Sciatic nerve (tissue), 2 donors: ENCODE measurements at places on chromosomes 12 and 14.

DNA sequence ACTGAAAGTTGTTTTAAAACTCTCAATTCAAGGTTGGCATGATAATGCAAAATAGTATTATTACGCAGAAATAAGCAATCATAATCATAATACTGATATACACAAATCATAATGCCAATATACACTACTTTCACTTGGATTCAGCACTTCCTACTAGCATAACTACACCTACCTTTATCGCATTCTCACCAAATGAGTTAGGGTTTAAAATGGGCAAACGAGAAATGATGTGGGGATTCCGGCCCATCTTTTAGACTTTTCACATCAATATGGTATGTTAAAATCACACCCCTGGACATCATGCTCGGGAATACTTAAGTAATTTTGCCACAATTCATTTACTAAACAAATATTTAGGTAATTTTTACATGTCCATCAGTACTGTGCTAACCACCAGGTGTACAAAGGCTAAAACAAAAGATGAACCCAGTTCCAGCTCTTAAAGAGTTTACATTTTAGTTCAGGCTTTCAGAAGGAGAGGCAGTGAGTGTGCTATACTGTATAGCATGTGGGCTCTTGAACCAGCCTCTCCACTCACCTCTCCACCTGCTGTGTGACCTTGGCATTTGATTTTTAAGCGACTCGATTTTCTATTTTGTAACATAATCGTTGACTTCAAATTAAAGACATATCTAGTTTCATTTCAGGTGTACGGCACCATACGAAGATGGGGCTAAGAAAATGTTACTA, 1.1 kb upstream of the USP15 start:
- DNase-seq, result no peak

DNA sequence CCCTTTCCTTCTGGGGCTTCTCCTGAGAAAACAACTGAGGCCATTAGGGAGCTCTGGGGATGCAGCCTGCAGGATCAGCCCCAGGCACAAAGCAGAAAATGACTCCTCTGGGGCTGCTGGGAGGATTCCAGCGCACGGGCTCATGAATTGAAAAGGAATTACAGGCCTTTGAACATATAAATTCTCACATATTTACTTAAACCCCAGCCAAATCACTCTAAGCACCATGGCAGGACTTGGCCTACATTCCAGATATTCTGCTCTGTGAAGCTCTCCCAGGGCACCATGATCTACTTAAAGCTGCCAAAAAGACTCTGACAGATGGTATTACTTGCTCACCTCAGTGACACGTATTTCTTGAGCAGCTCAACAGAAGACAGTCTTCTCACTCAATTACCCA, 87.2 kb downstream of the ZFC3H1 start:
- no peak for DNase-seq

DNA sequence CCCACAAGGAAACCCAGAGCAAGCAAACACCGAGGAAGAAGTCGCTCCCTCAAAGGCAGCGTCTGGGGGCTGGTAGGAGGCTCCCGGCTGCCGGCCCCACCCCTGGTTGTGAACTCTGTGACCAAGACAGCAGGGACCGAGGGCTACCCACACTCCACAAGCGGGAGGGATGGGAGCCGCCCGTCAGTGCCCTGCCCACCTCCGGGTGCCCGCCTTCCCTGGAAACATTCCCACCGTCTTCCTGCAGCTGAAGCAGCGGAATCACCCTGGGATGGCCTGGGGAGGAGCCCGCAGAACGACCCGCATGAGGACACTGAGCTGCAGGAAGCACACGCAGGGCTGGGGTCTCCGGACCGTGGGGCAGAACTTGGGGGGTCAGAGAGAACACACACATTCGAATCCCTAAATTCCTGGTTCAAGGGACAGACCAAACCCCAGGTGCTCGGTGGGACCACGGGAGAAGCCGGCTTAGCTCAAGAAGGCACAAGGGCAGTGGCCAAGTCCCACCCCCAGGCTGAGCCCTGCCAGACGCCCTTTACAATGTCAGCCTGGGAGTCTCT, 33.5 kb upstream of the C14orf180 start:
- DNase-seq, result peak; percentile 51

DNA sequence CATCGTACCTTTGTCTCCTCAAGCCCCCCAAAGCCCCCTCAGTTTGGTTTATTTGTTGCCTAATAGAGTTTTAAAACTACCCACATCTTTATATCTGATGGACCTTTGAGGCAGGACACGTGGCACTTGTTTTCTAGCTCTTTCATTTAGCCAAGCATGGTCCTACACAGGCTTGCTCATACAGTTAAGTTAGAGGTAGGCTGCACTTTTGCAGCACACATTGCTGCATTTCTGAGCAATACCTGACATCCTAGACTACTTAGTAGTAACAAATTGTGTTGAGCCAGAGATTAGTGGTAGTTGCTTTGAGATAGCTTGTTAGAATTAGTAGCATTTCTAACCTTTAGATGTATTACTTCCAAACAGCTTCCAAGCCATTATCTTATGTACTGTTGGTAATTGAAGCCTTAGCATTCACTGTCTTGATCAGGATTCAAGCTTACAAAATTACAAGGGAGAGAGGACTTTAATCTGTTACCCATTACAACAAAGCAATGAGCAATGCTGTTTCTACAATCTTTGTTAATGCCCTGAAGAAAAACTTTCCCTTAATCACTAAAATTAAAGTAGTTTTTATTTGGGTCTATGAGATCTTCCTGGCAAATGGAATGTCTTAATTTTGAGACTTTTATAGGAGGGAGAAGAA, 96.6 kb downstream of the WNK1 start:
- DNase-seq, result no peak

DNA sequence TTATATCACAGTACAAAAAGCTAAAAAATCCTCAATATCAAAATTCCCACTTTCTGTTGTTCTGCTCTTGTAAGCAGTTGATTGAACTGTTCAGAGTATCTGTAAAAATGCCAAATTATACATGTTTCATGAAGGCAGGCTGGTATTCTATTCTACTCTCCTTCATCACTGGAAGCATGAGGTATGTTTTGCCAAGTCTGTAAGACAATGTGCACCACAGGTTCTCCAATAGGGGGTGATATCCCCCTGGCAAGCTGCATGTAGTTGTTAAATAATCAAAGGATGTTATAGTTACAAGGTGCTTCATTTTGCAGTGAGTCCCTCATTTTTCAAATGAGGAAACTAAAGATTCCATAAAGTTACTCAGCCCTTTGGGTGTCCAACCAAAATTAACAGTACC, 15.1 kb upstream of the NEK9 start:
- DNase-seq, result no peak

GRCh38 chr14:104101651-104102281, 16.3 kb downstream of the ASPG start:
- no peak for DNase-seq

DNA sequence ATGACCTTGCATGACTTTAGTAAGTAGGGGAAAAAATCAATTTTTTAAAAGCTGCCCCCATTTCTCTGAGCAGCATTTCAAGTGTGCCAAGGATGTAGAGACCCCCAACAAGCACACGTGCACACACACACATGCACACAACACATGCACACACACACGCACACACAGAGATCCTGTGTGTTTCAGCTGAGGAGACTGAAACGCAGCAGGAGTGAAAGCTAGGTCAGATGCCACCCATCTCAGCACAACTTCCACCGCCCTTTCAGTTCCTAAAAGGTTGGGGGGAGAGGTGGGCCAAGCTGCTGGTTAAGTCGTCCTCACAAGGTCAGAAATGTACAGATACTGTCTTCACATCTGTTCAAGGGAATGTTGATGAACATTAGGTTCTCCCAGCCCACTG, 13.9 kb downstream of the MYL2 start:
- DNase-seq, result no peak

DNA sequence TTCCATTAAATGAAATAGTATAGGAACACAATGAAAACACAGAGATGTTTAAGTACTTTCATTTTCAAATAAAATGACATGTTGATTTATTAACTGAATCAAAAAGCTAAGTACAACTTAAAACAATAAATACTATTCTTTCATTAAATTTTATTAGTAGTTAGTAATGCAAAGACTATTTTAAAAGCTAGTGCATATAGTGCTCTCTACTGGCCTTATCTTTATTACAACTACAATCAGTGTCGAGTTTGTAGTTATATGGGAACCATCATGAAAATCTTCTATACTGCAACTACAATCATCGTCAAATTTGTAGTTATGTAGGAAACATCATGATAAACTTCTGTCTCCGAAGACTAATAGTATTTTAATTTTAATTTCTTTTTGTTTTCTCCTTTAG, 8.9 kb upstream of the LIN7A start:
- no peak for DNase-seq

DNA sequence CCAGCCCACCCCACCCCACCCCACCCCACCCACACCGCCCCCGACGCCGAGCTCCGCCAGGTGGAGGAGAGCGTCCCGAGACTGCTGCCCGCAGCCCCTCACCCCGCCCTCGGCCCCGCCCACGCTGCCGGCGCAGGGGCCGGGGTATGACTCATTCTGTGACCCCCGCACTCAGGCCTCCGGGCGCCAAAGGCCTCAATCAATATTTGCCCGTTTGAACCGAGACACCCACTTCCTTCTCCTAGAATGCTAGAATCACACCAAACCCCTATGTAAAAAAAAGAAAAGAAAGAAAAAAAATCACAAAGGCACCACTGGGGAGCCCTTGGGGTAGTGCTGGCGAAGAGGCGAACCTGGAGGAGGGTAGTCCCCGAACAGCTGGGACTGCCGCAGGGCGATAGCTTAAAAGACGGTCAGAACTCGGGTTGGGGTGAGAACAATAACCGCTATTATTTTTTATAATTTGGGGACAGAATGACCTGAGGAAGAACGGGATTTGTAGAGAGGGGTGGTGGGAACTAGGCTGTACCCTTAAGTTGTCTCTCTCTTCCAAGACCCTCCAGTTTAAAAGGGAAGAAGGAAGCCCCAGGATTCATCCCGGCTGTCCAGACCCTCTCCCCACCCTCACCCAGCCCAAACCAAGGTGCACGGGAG, 894 bp downstream of the KRT8 start:
- no peak for DNase-seq

GRCh38 chr14:50955373-50956043, 11.2 kb upstream of the PYGL start:
- DNase-seq, result no peak

DNA sequence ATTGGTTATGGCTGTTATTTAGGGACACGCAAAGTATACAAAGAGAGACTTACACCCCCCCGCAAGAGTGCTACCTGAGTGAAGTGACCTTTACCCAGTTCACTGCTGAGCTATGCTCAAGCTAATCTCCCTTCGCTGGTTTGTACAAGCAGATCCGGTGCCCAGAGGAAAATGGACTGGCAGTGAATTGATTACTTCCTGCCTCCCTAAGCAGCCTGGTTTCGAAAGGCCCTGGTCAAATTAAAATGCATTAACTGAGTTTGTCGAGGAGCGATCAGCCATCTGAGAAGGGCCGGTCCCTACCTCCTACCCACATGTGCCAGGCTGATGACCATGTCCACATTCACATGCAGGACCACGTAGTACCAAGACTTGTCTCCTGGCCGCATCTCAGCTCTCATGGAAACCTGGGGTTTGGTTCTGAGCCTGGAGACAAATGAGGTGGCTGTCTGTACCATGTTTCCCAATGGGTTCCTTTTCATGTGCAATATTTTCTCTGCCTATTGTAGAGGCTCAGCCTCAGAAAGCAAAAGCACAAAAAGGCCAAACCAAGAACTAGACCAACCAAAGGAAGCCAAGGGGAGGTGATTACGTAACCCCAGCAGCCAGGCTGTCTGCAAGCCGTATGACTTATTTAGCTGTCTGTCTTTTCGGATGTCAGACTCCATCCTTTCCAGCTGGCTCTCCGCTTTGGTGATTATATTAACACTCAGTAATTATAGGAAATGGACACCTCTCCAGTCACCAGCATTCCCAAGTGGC, 284.7 kb upstream of the PWP1 start:
- no peak for DNase-seq

DNA sequence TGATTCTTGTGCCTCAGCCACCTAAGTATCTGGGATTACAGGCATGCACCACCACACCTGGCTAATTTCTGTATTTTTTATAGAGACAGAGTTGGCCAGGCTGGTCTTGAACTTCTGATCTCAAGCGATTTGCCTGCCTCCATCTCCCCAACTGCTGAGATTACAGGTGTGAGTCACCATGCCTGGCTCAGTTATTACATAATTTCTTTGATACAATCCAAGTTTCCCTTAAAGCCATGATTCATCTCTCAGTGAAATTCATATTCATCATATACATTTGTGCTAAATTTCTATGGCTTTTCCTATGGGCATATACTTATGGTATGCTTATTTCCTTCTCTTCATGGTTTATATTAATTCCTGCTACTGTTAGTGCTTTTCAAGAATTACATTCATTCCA, 29.1 kb upstream of the PZP start:
- DNase-seq, result no peak

- no peak for DNase-seq
These were observed 99.1 kb upstream of the TMTC1 start for GRCh38 chr12:29882846-29883245.

DNA sequence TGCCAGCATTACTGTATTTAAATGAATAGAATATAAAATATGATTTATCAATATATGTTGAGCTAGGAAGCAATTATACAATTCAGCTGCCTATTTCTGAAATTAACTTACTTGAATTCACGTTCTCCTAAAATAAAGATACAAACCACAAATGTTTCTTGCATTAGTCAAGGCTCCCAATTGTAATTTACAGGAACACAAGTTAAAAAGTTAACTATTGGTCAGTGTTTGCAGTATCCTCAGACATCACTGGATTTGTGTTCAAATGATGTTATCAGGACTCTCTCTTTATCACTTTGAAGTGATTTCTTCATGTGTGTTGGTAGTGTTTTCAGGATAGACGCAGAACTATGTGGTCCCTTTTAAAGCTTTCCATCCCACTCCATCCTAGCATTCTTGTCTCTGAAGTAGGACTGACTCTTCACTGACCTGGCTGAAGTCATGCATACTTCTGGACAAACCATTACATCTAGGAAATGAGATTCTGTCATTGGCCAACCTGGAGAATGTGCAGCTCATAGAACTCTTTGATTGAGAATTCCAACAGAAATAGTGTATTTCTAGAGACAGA, 156.1 kb downstream of the KICS2 start:
- no peak for DNase-seq

DNA sequence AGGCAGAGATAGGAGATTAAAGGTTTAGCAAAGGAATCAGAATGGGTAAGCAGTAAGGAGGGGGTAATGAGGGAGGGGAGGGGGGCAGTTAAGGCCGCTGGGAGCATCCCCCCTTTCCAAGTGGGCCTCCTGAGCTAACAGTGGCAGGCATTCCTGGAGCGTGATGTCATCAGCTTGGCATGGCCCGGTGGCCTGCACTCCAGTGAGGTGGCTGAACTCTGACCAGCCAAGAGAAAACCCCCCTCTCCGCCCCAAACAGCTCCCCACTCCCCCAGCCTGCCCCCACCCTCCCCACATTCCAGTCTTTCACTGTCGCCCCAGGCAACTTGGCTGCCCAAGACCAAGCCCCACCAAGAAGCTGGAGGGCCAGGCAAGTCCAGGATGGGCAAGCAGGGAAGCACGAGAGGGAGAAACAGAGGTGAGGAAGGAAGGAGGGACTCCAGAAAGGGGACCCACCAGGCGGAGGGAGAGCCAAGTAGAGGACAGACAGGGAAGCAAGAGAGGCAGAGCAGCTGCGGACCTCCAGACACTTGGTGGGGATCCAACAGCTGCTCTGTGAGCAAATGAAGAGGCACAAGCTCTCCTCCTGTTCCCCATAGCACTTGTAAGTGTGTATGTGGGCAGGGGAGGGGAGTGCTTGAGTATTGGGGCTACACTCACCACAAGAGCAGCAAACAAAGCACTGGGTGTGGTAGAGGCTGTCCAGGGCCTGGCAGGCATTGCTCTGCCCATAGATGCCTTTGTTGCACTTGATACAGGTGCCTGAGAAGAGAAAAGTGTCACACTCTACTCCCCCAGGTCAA, 4.5 kb downstream of the AJUBA start:
- no peak for DNase-seq
